ENCODE measurements at places on chromosomes 3 and 15. TPM values are rescaled to one million over a fixed set of nuclear protein-coding genes. Genes with fewer than 3 reads are reported as not detected.

The RASGRP1 gene
- total RNA-seq, result 116 TPM

The TMIE gene
- 0.23 TPM for total RNA-seq

The CADM2 gene
- total RNA-seq, result not detected

The MORC1 gene
- total RNA-seq, result not detected

The DAZL gene
- total RNA-seq, result not detected

The UROC1 gene
- not detected for total RNA-seq

The DNAH1 gene
- total RNA-seq, result 25.9 TPM

The ZIC4 gene
- total RNA-seq, result not detected

The TNNC1 gene
- total RNA-seq, result 0.27 TPM

The PLA2G4F gene
- total RNA-seq, result not detected

The MUC20 gene
- 5.3 TPM for total RNA-seq

The DPPA2 gene
- not detected for total RNA-seq

The SCAANT1 gene
- not detected for total RNA-seq

The SEMA3G gene
- total RNA-seq, result 0.16 TPM

The ZMYND10 gene
- total RNA-seq, result 3.6 TPM

The MESP1 gene
- 1.8 TPM for total RNA-seq

The ATP8B4 gene
- total RNA-seq, result 22.5 TPM

The TGM4 gene
- not detected for total RNA-seq

The STRA6 gene
- not detected for total RNA-seq

The SLITRK3 gene
- total RNA-seq, result not detected

The AGBL1 gene
- total RNA-seq, result not detected

The CTXND1 gene
- total RNA-seq, result not detected

The GPR149 gene
- not detected for total RNA-seq

The WDR93 gene
- total RNA-seq, result not detected

The RPP25 gene
- total RNA-seq, result 9.6 TPM

The THUMPD3 gene
- 49.3 TPM for total RNA-seq

The POPDC2 gene
- 2.6 TPM for total RNA-seq

The PLSCR5 gene
- not detected for total RNA-seq

The GOLGA6L4 gene
- 2.1 TPM for total RNA-seq

The ADPGK gene
- total RNA-seq, result 79.9 TPM

The CKMT1B gene
- total RNA-seq, result not detected
